ENCODE measurements at places on chromosomes 3 and 15.

- no peak for DNase-seq
Observed at GRCh38 chr15:80785335-80785734, 6.2 kb downstream of the CEMIP start.

DNA sequence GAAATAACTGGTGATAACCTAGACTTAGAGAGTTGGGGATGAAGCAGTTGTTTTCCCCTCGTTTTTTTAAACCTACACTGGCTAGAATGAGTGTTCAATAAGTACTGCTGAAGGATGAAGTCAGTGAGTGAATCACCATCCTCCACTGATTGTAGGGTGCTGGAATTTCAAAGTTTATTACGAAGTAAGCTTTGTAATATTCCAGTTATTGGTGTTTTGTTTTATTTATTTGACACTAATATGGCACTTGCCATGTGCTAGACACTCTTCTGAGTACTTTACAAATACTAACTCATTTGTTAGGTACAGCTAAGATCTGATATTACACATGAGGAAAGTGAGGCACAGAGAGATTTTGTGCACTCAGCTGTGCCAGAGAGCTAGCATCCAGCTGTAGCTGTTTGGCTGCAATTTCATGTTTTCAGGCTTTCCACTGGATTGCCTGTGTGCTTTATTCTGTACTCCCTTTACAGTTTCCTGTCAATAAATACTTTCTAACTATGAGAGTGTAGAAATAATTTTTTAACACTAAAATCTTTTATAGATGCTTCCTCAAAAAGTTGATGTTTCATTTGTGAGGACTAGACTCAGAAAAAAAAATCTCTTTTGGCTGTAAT, 5.8 kb downstream of the MAP2K5 start:
- no peak for DNase-seq

DNA sequence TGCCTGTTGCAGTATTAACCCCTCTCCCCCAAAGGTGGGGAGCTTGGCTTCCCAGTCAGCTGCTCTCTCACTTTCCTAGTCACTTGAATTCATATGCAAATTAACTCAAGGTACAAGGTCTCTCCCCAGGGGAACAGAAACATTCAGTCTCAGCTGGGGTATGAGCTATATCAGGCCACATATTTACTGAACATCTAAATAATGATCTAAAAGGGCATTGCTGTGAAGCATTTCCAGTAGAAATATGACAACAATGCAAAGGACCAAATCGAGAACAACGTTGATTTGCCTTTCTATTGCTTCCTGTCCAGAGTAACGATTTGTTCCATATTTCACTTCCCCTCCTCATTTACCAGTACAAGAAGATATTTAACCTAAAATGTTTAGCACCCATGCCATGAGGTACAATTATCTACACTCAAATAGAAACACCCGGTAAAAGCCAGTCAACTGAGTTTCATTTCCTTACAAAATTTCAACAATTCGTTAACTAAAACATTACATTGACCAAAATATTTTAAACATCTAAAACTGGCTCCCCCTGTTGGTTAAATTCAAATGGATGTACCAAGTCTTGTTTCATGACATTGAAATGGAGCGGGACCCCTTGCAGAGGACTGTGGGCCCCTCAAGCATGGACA, 36.5 kb upstream of the KLHL6 start:
- DNase-seq: no peak

- DNase-seq: no peak
Observed at GRCh38 chr15:74683758-74684157, 12.1 kb downstream of the EDC3 start.

- DNase-seq: no peak
Observed at GRCh38 chr15:100759106-100759505, 120.5 kb upstream of the ALDH1A3 start.

- DNase-seq: no peak
Observed at GRCh38 chr15:51366920-51367319, 25.5 kb downstream of the GLDN start.

DNA sequence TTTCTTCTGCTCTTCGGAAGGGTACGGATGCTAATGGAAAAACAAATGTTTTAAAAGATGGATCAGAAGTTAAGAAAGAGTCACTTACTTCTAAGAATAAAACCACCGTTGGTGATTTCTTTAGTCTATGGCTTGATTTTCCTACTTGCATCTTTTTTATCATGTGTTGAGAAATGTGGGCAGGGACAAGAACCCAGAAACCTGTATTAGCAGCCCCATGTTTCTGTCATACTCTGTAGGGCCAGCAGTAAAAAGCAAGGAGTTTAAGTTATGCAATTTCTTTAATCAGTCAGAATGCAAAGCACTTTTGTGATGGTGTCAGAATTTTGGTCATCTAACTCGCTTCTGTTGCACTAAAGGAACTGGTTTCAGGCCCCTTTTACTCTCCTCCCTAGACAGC, 150.0 kb downstream of the MEIS2 start:
- no peak for DNase-seq

GRCh38 chr3:126466886-126467610, 8.6 kb downstream of the ZXDC start:
- DNase-seq: no peak

GRCh38 chr15:42065033-42065432, 29.3 kb downstream of the PLA2G4D start:
- no peak for DNase-seq

DNA sequence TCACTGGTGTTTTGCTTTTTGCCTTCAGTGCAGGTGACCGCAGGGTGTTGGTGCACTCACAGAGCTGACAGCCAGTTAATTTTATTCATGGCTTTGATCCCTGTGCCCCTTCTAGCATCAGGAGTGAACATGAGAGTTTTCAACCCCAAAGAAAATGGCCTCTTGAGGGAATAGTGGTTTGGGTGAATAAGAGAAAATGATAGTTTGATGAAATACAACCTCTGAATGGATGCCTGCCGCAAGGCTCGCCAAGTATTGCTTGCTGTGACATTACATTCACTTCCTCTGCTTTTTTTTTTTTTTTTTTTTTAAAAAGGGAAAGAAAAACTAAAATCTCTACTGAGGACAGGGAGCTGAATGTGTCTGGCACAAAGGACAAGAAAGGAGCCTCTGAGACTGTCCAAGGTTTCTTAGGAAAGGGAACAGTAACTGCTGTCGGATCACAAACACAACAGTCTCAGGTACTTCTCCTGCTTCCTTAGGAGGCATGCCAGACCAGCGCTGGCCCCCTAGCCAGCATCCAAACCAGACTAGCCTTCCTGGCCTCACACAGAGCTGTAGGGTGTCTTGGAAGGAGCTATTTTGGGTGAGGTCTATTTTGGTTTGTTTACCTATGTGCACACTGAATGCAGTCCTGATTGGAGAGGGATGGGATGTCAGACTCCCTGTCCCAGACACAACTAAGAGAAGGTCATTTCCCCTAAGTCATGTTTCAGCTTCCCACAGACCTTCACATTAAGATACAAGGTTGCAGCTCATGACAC, 29.0 kb downstream of the CCDC80 start:
- no peak for DNase-seq

DNA sequence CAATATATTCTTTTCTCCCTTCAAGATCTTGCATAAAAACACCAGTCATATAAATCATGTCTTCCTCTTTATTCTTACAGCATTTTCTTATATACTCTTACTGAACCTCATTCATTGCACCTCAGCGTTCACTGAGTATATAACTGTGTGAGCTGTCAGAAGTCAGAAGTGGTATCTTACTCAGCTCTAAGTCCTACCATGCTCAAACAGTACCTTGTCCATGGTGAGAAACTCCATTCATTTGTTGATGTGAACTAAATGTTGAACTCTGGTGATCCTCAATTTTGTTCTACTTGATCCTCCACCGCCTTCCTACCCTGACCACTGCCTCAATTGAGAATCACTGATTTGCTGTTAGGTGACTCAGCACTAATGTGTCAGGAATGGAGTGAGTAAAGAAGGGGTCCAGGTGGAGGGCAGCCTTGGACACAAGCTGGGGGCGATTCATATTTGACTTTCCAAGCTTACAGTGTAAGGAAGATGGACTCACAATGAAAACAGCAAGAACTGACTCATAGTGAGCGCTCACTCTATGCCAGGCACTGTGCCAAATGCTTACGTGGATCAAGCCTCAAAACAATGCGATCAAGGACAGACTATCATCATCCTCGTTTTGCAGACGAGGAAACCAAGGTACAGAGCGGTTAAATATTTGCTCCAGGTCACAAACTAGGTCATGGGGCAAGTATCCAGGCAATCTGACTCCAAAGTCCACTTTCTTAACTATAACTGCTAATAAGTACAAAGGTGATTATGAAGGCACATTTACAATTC, 13.5 kb upstream of the ZFYVE19 start:
- DNase-seq: no peak

DNA sequence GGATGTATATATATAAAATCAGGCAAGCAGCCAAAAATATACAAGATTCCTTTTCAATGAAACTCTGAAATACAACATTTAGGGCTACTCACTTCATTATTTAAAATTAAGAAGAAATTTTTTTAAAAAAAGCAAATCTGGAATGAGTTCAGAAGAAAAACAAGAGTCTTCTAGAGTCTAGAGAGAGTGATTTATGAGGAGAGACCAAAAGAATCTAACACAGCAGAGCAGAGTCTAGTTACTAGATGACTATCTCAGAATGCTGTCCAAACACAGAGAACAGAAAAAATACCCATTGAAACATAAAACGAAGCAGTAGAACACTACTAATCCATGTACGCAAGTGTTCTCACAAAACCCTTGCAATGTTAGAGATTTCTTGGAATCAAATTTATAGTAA, 275.2 kb upstream of the CBLB start:
- DNase-seq: no peak

DNA sequence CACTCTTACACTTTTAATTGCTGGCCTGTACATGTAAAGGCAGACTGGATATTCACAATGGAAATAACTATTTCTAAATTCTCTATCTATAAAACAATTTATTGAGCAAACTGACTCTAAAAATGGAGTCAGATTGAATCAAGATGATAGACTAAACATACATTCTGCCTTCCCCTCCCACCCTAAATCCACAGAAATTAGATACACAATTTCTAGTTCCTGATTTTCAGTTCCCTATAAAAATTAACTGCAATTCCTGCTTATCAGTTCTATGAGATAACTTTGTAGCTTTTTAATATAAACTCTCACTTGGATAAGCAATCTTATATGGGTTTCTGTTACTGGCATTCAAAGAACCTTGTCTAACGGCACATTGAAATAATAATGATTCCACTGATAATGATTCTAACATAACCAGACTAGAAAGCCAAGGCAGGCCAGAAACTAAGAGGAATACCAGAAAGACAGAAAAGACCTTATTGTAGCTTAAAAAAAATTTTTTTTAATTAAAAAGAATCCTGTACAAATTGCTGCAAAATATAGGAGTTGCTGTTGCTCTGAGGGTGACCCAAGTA, 33.1 kb downstream of the TBC1D5 start:
- DNase-seq: no peak

DNA sequence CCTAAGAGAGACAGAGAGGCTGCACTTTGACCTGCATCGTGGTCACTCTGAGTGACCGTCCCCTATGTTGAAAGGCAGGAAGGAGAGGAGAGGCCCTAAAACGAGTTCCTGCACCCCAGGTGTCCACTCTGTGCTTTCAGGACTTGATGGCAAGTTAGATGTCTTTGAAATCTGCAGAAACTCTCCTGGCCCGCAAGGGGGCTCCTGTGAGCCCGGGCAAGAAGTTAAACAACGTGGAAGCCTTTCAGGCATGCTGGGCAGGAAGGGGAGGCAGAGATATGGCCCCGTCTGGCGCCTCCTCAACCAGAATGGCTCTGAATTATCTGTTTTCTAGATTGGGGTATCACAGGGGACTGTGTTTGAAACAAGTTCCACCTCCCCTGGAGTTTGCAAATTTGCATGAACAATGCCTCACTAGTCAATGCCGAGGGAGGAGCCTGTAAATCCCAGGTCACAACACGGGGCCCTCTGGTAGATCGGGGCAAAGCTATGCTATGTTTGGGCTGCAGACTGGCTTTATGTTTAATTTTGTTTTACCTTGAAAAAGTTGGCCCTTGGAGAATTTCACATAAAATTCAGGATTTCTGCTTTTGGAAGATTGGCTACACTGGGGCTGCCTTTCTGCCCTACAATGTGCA, 9.8 kb downstream of the CTXND1 start:
- DNase-seq: no peak

DNA sequence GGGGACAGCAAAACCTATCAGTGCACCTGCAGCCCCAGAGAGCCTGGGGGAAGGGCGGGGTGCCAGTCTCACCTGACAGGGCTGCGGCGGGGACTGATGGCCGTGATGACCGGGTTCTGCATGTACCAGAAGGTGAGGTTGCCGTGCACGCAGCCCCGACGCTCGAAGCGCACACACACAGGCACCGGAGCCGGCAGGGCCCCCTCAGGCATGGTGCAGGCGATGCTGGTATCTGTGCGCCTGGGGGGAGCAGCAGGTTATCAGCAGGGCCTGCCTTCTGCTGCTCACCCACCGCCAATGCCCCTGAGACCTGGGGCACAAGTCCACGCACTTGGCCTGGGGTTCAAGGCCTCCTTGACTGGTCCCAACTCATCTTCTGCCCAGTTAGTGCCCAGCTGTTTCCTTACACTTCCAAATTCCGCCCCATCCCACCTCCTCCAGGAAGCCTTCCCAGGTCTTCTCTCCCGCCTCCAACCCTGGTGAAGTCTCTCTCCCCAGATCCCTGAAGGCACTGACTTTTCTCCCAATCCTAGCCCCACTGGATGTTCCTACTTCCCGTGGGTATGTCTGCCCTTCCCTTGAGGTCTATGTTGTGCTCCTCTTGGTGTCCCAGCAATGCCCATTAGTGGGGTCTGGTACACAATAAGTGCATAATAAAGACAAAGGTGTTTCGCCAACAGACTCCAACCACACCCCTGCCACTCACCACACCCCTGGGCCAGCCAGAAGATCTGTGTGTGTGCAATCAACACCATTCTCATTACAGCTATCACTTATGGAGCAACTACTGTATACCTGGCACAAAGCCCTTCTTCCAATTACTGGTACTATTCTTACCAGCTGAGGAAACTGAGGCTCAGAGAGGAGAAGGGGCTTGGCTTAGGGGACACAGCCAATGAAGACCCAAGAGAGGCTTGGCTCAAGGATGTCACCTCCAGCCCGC, 28.9 kb downstream of the H1-8 start:
- DNase-seq: no peak

- DNase-seq: no peak
Observed at GRCh38 chr3:48405343-48405881, 24.5 kb downstream of the PLXNB1 start.

DNA sequence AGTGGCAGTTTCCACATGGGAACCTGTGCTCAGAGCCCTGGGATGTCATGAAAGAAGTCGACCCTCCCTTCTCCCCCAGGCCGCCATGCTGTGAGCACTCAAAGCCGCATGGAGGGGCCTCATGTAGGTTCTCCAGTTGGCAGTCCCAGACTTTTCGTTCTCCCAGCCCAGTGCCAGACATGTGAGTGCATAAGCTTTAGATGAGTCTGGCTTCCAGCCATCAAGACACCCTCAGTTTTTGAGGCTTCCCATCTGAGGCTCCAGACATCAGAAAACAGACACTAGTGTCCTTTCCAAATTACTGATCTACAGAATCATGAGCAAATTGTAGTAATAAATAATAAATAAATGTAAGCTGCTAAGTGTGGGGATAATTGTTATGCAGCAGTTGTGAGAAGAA, 136.5 kb upstream of the AGBL1 start:
- no peak for DNase-seq

DNA sequence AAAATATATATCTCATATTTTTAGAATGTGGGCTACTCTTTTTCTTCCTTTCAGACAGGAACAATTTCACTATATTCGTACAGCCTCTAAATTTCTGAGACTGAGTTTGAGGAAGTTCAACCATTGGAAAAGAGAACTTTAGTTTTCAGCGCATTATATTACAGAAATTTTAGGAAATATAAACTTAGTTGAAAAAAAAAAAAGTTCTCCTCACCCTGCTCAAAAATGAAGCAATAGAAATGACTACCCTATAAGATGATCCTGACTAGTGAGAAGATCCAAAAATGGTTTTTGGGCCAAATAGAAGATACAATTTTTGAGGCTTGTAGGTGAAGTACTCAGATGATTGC, 139.6 kb downstream of the MCTP2 start:
- no peak for DNase-seq
